ENCODE measurements at places on chromosomes 6 and 20.

DNA sequence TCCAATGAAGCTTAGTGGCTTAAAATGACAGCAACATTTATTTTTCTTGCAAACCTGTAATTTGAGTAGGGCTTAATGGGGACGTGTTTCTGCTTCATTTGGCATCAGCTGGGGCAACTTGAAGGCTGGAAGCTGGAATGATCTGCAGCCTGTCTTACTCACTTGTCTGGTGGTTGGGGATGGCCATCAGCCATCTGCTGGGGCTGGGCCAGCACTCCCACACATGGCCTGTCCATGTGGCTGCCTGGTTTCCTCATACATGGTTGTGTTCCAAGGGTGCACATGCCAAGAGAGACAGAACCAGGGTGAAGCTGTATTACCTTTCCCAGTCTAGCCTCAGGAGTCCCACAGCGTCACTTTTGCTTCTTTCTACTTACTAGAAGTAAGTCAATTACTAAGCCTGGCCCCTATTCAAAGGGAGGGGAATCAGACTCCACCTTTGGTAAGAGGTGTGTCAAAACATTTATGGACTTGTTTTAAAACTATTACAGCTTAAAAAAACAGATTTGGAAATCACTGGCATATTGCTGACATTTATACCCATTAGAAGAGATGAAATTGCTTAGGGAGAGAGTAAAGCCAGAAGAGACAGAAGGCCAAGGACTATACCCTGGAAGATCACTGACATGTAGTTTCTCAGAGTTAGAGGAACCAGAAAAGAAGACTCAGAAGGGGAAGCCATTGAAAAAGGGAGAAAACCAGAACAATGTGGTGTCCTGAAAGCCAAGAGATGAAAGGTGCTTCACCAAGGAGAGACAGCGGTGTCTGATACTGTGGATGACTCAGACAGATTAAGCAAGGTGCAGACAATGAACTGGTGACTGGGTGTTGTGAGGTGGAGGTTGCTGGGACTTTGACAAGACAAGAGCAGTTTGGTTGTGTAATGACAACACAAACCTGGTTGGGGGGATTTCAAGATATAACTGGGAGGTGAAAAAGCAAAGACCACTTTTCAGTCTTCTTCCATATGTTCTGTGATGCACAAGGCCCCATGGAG lies 345.2 kb downstream of the GJA1 start:
- no peak for DNase-seq

GRCh38 chr6:168390749-168391420 lies 50.1 kb upstream of the SMOC2 start:
- DNase-seq = no peak

DNA sequence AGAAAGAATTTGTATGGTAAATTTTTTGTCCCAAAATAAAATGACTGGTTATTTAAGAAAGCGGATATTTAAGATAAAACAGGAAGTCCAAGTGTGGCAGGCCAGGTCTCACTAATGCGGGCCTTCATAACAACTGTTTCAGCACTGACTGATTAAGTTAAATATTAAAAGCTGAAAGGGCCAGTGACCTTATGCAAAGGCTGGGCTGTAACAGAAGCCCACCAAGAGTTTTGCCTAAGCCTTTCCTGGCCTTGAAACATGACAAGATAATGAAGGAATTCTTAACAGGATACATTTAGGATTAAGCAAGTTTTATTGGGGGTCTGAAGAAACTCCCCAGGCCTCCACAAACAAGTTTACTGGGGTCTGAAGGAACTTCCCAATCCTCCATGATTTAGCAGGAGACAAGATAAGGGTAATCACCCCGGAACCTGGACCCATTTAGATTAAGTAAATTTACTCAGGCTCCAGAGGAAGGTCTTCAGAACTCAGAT lies 36.3 kb downstream of the ZNF133 start:
- DNase-seq = no peak

GRCh38 chr6:72975352-72975752 lies 249.9 kb downstream of the KHDC1L start:
- no peak for DNase-seq

- no peak for DNase-seq
These were observed 71.1 kb upstream of the CTNNBL1 start for GRCh38 chr20:37622728-37623127.

DNA sequence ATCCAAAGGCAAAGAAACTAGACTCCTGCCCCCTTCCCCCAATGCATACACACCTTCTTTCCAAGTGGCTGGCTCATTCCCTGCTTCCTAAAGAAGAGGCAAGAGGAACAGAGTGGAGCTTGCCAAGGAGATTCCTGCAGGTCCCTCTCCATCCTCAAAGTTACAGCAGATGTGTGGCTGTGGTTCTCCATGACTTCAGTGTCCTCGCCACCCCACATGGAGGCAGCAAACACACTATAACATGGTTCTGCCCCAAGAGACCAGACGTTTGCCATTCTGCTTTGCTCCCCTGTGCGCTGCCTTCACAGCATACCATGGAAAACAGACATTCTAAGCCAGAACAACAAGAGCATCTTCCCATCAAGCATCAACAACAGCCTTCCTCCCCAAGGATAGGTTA lies 84.4 kb downstream of the BACH2 start:
- DNase-seq = no peak

DNA sequence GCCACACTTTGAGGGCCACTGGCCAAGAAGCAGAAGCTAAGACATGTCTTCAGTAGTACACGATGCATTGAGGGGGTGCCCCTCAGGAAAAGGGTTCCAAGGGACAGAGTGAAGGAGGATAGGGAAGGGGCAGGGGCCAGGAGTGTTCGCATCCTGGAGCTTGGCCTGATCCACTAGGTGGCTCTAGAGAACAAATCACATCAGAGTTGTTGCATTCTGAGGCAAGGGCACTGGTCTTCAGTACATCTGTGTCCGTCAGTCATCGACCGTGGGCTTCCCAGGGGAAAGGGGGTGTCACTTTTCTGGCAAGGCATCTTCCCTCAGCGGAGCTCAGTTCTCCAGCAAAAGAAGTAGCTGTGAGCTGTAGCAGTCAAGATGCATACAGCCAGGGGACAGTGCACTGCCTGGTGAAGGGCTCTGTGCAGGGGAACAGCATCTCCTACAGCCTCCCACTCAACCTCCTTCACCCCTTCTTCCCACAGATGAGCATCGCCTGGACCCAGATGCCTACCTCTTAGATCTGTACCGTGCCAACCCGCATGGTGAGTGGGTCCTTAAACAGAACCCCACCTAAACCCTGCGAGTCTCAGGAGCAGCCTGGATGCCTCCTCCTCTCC lies 47.8 kb downstream of the ARHGAP40 start:
- DNase-seq = peak; percentile 5

GRCh38 chr20:64056889-64057627 lies 5.9 kb upstream of the TCEA2 start:
- no peak for DNase-seq

GRCh38 chr6:87945181-87945580 lies 102.5 kb upstream of the SPACA1 start:
- DNase-seq = no peak

DNA sequence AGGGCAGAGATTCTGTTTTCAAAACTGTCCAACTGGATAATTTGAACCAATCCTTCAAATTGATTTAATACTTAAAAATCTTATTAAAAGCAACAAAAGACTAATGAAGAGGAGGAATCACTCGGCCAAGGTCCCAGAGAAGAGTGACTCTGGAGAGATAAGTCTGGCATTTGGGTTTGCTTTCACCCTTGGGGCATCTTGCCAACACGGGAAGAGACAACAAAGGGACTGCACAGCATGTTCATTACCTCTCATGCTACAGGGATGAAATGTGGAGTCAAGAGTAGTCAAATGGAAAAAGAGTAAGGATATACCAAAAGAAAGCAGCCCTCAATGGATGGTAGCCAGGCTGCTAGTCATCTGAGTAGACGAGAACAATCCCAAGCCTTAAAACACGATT lies 68.2 kb downstream of the KHDRBS2 start:
- no peak for DNase-seq

DNA sequence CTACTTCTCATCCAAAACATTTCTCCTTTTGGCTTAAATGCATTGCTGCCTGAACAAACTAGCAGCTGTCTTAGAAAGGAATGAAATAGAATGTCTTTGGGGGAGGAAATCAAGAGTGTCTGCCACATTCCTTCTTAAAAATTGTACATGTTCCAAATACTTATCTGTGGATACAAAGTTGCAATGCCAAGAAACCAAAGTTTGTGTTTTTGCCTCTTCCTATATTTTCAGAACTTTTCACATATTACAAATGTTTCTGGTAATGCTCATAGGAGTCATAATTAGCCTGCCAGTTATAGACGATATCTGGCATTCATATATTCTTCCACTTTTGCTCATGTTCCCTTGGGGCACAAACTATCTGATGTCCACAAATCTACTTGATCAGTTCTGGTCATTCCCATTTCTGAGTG lies 165.5 kb upstream of the BMP5 start:
- DNase-seq = no peak

- no peak for DNase-seq
These were observed 2.7 kb upstream of the C6orf62 start for GRCh38 chr6:24721461-24722215.

DNA sequence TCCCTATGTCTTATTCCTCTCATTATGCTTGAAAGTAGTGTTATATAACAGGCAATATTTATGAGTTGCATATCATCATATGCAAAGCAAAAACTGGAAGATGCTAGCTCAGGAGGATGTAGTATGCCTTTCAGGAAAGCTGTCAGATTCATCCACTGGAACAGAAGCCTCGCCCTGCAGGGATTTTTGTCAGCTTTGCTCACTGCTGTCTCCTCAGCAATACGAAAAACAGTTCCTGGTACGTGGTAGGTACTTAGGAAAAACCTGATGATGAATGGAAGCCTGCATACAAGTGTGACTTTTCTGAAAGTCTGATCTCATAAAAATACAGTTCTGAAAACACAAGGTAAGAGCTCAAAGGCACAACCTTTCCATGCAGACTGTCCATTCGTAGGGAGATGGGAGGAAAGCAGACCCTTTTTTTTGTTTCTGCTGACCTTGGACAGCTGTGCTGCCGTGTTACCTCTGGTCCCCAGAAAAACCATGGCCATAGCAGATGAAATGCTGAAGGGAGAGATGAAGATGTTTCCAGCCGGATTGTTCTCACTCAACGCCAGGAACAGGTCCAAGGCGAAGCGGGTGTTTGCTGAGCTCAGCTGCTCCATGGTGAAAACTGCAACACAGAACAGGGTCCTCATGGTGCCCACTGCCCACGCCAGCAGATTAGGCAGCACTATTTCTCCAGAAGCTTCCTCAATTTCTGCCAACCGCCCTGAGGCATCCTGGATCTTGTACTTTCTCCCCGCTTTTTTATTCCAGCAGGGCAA lies 1.5 kb downstream of the SERPINB1 start:
- DNase-seq = no peak

- no peak for DNase-seq
These were observed 68.8 kb downstream of the FGD2 start for GRCh38 chr6:37074053-37074827.

- no peak for DNase-seq
These were observed 108.1 kb upstream of the SCP2D1 start for GRCh38 chr20:18705490-18705889.

- DNase-seq = no peak
These were observed 8.6 kb downstream of the CD83 start for GRCh38 chr6:14126191-14126590.

GRCh38 chr6:111740506-111740905 lies 132.7 kb downstream of the FYN start:
- DNase-seq = no peak

DNA sequence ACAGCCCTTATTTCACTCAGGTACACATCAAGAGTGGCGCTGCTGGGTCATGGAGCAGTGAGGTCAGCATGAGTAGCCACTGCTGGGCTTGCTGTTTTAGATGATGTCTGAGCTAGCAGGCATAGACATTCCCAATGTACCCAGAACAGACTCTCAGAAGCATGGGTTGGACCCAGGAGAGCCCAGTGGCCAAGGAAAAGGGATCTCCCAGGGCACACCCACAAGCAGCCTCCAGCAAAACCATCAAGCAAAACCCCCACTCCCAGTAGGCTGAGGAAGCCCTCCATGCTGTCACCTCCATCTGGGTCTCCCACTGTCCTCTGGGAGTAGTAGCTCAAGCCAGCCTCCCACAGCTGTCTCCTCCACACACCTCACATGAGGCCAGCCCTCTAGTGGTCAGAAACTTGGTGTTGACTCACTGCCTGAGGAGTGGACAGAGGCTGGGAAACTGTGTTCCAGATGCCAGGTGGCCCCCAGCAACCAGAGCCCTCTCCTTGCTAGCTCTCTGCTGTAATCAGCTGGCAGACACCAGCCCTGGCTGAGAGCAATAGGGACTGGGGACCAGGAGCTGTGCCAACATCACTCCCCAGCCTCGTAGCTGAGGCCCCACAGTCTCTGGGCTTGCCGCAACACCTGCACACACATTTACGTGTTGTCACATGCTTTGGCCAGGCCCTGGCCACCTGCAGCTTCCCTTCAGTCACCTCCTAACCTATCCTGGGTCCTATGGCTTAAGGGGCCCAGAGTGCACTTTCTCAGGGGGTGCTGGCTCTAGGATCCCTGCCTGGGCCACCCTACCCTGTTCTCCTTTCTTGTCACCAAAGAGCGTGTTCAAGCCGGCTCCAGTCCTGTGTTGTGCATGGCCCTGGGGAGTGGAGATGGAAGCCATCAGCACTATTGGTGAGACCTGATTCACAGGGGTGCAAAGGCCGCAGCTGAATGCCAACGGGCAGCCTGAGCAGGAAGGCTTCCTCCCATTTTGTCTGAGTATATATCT lies 1.9 kb upstream of the AP5S1 start:
- no peak for DNase-seq

DNA sequence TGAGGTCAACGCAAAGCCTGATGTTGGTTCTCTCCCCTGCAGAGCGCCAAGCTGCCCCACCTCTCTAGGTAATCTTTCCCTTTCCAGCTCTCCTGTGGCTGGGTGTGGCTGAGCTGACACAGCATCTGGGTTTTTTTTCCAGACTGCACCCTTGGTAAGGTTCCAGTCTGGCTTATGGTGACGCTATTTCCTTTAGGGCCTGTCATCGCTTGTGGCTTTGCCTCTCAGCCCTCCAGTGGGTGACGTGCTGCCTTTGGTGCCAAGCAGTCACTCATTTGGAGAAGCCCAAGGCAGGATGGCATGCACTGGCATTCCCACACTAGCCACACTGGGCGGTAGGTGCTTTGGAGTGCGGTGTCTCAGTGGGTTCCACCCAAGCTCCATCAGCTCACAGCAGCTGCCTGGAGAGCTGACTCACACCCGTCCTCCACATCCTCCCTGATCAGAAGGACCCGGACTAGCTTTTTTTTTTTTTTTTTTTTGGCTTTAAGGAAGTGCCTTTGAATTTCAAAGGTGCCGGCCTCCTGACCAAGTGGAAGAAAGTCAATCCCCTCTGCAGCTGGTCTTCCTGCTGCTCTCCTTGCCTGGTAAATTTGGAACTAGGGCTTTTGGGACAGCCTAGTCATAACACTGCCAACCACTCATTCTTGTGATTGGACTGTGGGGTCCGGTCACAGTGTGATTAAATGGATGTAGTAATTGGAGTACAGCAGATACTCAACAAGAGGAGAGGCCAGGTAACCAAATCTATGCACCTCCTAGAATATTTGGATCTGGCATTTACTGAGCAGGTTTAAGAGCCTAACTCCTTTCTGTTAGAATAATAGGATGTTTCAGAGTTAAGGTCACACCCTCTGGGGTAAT lies 153.6 kb downstream of the CD83 start:
- peak; percentile 38 for DNase-seq

GRCh38 chr6:100892693-100893092 lies 11.6 kb upstream of the ASCC3 start:
- no peak for DNase-seq

GRCh38 chr20:4638826-4639225 lies 82.9 kb upstream of the PRND start:
- DNase-seq = no peak

Data from activated naive CD4-positive, alpha-beta T cell treated with Interleukin-2 at 50 U/mL for 16 hours (primary cell).